Stimulated activated CD4-positive, alpha-beta T cell treated with anti-CD3 and anti-CD28 coated beads, TNF-alpha, amount 100 ng/mL, for 24 hours (primary cell): ENCODE measurements at places on chromosomes 1 and 21.
A peak's percentile ranks its signal among the peaks of the same experiment; 100 is the strongest.

DNA sequence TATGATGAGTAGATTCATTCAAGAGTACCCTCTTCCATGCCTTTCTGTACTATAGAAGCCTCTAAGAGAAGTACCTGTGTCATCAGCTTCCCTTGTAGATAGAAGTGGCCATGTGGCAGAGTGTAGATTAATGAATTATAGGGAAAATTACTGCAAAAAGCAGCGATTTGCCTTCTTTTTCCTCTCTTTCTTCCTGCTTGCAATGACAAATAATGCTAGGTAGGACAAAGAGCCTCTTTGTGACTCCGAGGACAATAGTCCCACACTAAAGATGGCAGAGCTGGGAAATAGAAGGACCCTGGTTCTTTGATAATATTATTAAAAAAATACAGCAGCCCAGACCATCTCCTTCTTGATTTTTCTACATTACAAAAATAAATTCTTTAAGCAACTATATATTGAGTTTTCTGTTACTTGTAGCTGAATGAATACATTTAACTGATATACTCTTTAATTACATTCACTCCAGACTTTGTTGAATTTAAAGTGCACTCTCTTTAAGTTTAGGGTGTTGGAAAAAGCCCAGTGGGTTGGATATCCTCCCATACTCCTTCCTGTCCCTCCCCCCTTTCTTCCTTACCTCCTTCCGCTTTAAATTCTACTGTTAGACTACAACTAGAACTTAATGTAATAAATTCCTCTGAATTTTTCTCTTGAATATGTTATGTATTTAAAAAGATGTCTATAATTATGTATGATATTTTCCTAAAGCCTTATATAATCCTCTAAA lies 198.2 kb upstream of the APP start:
- no peak for DNase-seq

- DNase-seq: no peak
Measured at GRCh38 chr1:1309251-1310108, 1.1 kb downstream of the PUSL1 start.

GRCh38 chr1:217891966-217892365 lies 260.8 kb downstream of the SPATA17 start:
- no peak for DNase-seq

DNA sequence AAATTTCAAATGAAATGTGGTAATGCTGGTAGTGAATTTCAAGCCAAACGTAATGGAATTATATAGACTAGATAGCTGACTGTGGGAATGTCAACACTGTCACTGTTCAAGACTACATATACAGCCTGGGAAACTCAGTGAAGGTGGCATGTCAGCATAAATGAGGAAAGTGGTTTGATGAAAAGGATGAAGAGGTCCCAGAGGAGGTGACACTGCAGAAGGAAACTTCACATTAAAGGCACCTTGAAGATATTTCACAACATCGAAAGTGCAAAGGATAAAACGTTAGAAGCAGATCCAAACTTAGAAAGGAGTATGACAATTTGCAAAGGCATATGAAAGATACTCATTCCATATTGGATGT lies 25.7 kb downstream of the MAPKAPK2 start:
- DNase-seq: no peak

- DNase-seq: peak; percentile 48
Measured at GRCh38 chr1:202274611-202275010, 67.1 kb downstream of the UBE2T start.

DNA sequence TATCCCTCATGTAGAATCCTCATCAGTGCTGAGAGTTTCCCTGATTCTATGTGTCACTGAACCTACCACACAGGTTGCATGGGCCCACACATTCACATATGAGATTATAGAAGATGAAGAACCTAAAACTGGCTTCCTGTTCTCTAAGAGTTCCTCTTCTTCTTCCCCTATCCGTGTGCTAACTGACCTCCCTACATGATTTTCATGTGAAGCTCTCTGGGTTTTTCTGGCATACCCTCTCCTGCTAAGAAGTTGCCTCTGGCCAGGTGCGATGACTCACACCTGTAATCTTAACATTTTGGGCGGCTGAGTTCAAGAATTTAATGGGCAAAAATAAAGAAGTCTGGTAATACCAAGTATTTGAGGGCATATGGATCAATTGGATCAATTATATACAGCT lies 5.5 kb upstream of the CD244 start:
- DNase-seq: no peak

GRCh38 chr21:34570313-34570712 lies 44.6 kb downstream of the RCAN1 start:
- DNase-seq: no peak

DNA sequence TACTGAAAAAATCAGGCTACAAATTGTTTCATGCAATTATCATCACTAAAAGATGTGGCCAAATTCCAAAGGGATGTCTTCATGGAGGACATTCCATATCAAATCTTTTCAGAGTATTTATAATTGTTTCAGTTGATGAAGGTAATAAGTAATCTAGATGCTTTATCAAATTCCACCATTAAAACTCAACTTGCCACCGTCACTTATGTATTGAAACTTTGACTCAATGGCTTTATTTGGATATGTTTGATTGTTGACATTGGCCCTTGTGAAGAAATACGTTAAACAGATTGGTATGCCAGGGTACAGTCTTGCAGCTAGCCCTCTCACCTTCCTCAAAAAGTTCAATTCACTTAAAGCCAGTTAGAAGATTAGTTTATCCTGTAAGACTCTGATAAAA lies 32.2 kb upstream of the PALMD start:
- DNase-seq: no peak

GRCh38 chr1:15951341-15952153 lies 24.4 kb downstream of the ZBTB17 start:
- no peak for DNase-seq

GRCh38 chr1:20192364-20192763 lies 6.0 kb upstream of the PLA2G2C start:
- DNase-seq: no peak

- no peak for DNase-seq
Measured at GRCh38 chr1:72649991-72650390, 367.7 kb upstream of the NEGR1 start.

- DNase-seq: no peak
Measured at GRCh38 chr1:37890378-37891014, 31.1 kb upstream of the MTF1 start.

DNA sequence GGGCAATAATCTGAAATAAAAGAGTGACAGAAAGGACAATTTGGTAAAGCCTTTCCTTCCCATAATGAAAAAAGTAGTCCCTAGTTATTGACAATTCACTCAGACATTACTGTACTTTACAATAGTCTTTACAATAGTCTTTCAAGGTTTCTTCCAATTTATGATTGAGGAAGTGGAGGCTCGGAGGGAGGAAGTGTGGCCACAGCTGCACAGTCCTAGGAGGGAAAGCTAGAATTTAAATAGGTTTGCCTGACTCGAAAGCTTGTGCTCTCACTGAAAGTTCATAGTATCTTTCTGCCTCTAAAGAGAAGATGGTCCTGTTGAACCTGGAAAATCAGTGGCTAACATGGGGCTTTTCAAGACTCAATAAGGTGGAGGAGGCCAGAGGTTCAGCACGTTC lies 203.2 kb downstream of the SDCCAG8 start:
- DNase-seq: no peak
